ENCODE measurements at places on chromosomes 1 and 21.
A peak's percentile ranks its signal among the peaks of the same experiment; 100 is the strongest.

DNA sequence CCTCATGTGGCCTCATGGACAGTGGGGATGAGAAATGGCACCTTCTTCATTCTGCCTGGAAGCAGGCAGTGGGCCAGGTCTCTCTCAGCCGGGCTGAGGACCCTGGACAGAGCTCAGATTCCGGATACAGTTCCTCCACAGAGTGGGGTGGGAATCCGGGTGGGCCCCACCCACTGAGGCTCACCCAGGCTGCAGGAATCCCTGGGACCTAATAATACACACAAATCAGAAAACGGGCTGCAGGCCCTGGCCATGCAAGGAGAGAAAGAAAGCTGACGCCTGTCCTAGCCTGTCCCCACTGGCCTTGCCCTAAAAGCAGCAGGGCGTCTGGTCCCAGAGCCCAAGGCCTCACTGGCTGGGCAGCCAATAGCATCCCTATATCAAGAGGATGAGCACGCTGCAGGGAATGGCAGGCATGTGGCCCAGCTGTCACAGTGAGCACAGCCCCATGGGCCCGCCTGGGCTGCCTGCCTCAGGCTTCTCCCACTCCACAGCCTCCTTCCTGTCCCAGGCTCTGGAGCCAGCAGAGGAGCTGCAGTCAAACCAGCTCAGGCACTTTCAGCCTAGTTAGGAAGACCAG lies 25.3 kb downstream of the ACTA1 start:
- no peak for DNase-seq

- DNase-seq: no peak
Measured at GRCh38 chr1:189764391-189765320, 713.0 kb downstream of the BRINP3 start.

- DNase-seq: no peak
Measured at GRCh38 chr1:94596260-94596659, 54.7 kb upstream of the F3 start.

DNA sequence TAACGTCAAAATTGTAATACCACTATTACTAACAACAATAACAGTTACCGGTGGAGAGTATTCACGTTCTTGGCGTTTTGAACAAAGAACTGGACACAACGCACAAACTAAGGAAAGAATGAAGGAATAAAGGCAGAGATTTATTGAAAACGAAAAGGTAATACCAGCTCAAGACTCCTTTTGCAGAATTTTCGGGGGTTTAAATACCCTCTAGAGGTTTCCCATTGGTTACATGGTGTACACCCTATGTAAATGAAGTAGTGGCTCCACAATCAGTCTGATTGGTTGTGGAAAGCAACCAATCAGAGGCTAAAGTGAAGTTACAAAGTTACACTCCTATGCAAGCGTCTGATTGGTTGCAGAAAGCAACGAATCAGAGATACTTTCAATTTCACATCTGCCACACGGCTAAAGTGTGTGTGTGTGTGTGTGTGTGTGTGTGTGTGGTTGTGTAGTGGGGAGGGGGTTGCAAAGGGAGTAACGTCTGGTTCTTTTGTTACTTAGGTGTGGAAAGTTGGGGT lies 1.1 kb upstream of the GTF2B start:
- no peak for DNase-seq

DNA sequence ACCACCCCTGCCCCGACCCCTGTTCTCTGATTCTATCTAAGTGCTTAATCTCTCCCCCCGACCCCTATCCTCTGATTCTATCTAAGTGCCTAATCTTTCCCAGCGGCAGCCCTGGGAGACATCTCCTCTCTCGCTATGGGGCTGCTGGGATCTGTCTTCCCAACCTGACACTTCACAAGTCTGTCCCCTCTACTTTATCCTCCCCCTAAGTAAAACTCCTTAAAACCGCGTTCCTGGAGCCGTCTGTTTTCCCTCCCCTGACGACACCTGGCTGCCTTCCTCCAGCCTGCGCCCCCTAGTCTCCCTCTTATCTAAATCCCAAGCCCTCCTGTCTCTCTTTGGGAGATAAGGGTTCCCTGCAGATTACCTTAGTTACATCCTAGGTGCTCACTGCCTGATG lies 30.5 kb downstream of the EPHB2 start:
- DNase-seq: no peak

- DNase-seq: no peak
Measured at GRCh38 chr1:114485286-114485685, 25.7 kb downstream of the TRIM33 start.

DNA sequence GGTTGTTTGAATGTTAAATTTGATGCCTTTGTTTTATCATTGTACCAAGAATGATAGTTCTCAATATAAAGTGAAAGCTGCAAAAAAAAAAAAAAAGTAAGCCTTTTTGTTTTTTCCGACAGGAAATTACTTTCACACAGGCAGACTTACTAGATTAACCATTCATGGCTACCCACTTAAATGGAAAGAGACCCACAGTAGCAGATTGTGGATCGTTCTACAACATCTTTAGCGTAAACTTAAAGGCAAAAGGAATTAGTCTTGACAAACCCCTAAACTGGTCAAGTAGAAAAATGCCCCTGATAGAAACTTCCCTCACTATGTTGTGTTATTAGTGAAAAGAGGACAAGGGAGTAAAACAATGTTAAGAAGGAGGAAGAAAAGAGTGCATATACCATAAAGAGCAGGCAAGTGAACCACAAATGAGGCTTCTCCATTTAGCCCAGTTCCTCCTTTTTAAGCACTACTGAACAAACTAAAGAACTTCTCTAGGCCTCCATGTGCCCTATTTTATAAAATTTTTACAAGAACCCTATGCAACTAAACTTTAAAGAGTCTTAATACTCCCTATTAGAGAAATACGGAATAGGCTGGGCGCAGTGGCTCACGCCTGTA lies 1560.3 kb downstream of the MRPL39 start:
- no peak for DNase-seq

- no peak for DNase-seq
Measured at GRCh38 chr1:44707112-44707881, 23.7 kb downstream of the RNU5D-1 start.

DNA sequence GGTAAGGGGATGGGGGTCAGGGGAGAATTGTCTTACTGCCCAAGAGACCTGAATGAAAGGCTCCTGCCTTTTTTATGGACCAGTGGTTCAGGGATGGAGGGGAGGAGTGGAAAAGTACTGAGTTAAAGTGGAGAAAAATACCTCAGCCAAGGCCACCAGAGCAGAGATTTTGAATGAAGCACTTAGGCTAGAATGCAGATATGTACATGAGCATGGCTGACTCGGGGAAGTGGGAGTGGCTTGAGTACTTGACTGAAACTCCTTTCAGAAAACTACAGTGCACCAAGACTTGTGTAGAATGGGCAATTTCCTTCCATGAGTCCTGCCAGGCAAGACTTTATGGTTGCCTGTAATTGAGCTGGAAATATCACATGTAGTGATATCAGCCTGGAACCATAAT lies 429.6 kb upstream of the LRRC7 start:
- no peak for DNase-seq

- peak; percentile 17 for DNase-seq
Measured at GRCh38 chr1:211606332-211606913, 27.5 kb upstream of the SLC30A1 start.

DNA sequence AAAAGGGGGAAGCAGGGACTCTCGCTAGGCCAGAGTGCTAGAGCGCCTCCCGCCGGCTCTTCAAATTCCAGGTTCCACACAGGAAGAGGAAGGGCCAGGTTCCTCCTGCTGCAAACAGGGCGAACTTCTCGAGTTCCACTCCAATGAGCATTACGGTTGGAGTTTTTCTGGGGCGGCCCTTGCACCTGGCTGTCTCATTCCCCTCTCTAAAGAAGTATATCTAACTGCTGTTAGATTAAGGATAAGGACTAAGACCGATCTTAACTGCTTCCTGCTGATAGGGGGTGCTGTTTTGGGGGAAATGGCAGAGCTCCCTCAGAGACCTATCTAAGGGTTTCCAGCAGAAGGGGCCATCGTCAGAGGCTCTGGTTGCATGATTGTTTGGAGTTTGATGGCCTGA lies 138.0 kb downstream of the RABGAP1L start:
- no peak for DNase-seq

Measured in CD4-positive, alpha-beta T cell treated with Interleukin-17A for 4 hours (primary cell).